Heart left ventricle (tissue), 16 donors: ENCODE measurements at places on chromosomes 7 and 10. TPM values are rescaled to one million over a fixed set of nuclear protein-coding genes. Genes with fewer than 3 reads are reported as not detected.

- no peak for DNase-seq
Measured at GRCh38 chr10:97689559-97690020, 2.5 kb upstream of the AVPI1 start.

DNA sequence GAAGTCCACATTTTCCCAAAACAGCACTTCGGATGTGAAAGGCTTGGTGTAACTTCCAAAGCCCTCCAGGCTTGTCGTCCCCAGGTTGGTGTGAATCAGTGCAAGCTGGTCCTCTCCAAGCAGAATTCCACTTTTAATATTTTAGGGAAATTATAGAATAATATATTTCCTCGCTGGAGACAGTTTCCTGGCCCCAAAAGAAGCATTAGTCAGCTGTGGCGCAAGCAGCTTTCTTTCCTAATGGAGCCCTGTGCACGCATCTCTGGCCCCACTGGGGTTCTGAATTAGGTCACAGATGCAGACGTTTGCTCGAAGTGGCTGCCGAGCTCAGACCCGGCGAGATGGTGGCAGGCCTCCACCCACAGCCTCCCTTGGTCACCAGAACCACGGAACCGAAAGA, 33.3 kb upstream of the MNX1 start:
- DNase-seq = no peak

GRCh38 chr10:29949411-29950011, 109.9 kb downstream of the JCAD start:
- DNase-seq = no peak

DNA sequence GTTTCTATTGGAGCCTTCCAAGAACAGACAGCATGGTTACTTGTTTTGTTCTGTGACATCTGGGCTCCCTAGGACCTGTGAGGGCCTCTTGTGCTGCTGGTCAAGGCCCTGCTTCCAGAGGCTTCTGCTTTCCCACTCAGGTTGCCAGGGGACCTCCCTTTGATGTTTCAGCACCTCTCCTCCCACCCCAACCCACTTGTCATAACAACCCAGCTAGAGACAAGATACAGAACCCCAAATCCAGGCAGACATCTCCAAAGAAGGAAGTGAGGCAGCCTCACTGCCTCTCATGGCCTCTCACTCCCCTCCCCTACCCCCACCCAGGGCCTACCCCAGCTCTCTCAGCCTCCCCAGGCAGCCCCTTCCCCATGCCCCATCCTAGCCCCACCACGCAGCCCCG, 11.3 kb downstream of the NFKB2 start:
- no peak for DNase-seq

- DNase-seq = no peak
Measured at GRCh38 chr10:48307711-48308018, 1.2 kb downstream of the MAPK8 start.

The ADCK2 gene
- 15.4 TPM for polyA plus RNA-seq

The PCLO gene
- polyA plus RNA-seq = 1.5 TPM

The AGR2 gene
- not detected for polyA plus RNA-seq

DNA sequence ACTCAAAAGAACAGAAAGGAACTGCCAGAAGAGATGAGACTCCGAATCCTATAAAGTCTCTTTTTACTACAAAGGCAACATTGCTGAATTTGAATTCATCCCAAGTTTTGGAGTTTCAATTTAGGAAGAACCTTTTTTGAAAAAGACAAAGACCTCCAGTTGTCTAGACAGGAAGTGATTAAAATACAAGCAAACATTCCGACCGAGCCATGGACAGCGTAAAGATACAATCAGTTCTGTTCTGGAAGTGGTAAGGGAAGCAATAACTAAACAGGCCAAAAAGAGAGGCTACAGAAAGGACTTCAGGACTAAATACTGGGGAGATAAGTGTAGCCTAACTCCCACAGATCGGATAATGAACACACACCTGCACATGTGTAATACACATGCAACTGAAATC, 101.0 kb downstream of the SMURF1 start:
- no peak for DNase-seq

The CFAP46 gene
- polyA plus RNA-seq = 0.65 TPM

DNA sequence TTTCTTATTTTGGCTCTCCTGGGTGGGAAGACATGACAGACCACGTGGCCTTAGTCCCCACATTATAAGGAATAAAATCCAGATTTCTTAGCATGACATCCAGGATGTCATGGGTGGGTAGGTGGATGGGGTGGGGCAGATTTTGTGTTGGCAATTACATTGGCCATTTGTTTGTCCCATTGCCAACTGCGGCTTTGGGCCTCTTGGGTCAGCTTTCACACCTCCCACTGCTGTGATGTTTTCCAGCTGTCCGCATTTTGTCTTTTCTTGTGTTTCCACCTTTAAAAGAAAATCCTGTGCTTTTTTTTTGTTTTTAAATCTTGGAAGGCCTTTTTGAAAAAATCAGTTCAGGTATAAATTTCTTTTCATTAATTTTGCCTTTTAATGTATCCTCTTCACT, 237.0 kb downstream of the SDK1 start:
- no peak for DNase-seq

The LRIT1 gene
- polyA plus RNA-seq = not detected
